ENCODE measurements at places on chromosomes 2 and 18.

- no peak for ATAC-seq
These were observed 167.2 kb downstream of the CELF4 start for GRCh38 chr18:37398248-37398920.

GRCh38 chr18:12593866-12594265 lies 64.0 kb downstream of the SPIRE1 start:
- ATAC-seq: no peak

DNA sequence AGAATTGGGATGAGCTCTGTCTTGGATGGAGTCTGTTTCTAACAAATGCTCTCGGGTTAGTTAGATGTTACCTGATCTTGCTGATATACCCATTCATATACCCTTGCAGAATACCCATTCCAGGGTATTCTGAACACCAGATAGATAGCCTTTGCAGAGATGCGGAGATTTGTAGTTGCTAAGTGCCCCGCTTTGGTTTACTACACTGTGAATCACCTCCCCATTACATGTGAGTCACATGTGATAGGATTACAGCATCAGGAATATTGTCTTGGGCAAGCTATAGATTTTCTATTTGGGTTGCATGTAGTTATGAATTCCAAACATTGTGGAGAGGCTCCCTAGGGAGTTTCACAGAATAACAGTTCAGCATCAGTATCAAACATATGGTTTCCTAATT lies 3.8 kb downstream of the VSNL1 start:
- ATAC-seq: no peak

GRCh38 chr2:128639120-128639477 lies 320.4 kb upstream of the HS6ST1 start:
- ATAC-seq: no peak

Measured in stimulated activated memory B cell treated with anti-CD40 and anti-IgM and Interleukin-4, amounts not matched to agents 10 μg/mL and 1 μg/mL and 100 μg/mL, for 72 hours (primary cell).